Activated T-helper 1 cell treated with anti-CD3 and anti-CD28 coated beads, Interleukin-2, amount 50 U/mL, for 16 hours (primary cell): ENCODE measurements at places on chromosomes 5 and 9.

- no peak for DNase-seq
Observed at GRCh38 chr9:135087489-135087792, at the start of gene OLFM1. Gene OLFM1 (plus strand): TSS chr9:135087668. CDS start chr9:135087990, 322 bp downstream.

DNA sequence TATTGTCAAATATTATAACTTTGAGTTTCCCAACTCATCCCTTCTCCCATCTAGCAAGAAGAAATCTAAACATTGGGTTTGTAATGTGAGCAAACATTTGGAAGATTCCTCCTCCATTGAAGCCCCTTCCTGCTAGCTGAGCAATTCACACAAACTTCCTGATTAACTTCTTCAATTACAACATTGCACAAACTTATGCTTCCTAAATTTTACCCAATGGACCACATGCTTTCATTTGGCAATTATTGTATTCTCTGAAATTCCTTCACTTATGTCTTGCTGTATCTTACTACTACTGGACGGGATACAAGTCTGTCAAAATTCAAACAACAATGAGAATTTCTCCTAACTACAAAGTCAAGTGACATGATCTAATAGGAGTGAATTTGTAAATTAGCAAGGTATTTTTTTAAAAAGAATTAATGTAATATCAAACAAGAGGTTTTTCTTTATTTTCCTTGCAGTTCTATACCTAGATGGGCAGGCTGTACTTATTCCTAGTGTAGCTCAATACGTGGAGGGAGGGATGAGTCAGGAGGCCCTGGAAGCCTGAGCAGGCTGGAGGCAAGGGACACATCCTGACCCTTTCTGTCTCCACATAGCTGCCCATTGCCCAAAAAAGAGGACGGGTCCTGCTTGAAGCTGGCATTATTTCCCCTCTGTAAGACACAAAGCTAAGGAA lies 11.8 kb upstream of the IFNW1 start:
- no peak for DNase-seq

- no peak for DNase-seq
Observed at GRCh38 chr5:14551211-14551610, 30.4 kb upstream of the OTULINL start.

GRCh38 chr9:2086116-2086515 lies 71.0 kb downstream of the SMARCA2 start:
- DNase-seq: no peak

GRCh38 chr9:126758916-126759585 lies 45.8 kb upstream of the ZBTB43 start:
- no peak for DNase-seq

GRCh38 chr5:108637134-108637533 lies 110.6 kb upstream of the FER start:
- no peak for DNase-seq

DNA sequence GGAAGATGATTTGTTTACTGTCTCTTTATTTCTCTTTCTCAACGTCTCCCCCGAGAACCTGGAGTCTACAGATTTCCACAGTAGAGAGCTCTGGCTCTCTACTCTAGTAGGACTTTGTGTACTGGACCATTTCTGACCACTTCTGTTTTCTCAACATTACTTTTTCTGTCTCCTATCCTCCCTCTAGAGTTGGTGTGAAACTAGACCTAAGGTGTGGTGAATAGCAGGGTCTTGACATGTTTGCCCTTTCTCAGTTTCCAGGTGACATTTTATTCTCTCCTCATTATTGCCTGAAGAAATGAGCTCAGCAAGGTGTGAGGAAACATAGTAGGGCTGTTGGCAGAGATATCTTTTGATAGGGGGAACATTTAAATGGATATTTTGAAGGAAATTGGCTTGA lies 62.1 kb upstream of the IL6ST start:
- no peak for DNase-seq

GRCh38 chr9:83588256-83588655 lies 34.7 kb upstream of the IDNK start:
- DNase-seq: no peak

- no peak for DNase-seq
Observed at GRCh38 chr5:131814990-131815389, 18.2 kb upstream of the FNIP1 start.

GRCh38 chr5:74361406-74362358 lies 278.8 kb downstream of the ENC1 start:
- DNase-seq: no peak

DNA sequence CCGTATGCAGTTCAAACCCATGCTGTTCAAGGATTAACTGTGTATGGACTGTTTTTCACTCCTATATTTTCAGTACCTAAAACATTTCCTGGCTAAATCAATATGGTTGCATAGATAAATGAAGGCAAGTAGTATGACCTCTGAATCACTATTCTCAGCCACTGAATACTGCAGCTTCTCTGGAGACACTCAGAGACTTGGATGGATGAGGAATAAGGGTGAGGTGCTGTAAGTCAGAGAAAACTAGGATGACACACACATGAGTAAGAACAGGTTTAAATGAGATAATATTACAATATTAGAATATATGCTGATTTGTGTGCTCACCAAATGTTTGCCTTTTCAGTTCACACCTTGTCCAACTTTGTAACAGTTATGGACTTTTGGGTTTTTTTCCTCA lies 26.0 kb upstream of the ANXA1 start:
- no peak for DNase-seq

GRCh38 chr9:112754578-112754977 lies 4.0 kb downstream of the SNX30 start:
- no peak for DNase-seq

GRCh38 chr9:74942801-74943200 lies 9.9 kb downstream of the C9orf40 start:
- DNase-seq: no peak

DNA sequence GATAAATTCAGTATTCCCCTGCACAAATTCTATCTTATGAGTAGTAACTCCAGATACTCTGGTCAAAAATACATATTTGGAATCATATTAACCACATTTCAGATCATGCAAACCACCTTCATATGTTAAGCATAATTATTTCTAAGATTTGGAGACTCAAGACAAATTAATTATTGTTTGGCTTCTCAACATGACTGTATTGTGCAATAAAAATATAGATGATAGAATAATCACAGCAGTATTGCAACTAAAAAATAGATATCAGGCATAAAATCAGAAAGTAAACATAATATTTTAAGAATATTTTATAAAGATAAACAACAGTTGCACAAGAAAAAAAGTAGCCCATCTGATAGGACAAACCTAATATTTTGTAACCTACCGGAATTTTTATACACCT lies 1767.6 kb upstream of the NUDT12 start:
- DNase-seq: no peak

DNA sequence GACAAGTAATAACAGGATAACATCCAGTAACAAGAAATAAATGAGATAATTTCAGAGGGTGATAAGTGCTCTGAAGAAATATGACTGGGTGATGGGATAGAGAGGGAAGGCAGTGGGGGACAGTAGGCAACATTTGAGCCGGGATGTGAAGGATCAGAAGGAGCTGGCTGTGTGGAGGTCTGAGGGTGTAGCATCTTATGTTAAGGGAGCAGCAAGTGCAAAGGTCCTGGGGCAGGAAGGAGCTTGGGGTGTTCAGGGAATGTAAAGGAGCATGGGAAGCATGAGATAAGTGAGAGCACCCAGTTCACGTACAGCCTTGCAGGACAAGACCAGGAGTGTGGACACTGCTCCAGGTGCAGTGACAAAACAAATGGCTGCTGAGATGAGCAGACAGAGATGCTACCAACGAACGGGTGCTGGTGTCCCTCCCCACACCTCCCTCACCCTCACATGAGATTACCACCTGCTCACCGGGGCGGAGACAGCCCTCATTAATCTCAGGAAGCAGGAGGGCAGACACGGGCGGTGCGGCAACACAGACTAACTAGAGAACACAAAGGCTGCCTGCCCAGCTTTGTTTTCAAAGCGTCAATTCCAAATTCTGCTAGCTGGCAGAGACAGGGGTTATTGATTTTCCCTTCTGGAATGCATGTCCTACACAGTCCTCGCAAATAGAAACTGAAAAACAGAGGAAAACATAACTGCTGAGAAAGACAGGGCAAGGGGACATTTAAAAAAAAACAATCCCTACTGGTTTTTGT lies 298.1 kb upstream of the PANK3 start:
- no peak for DNase-seq

GRCh38 chr5:137269274-137269673 lies 229.9 kb downstream of the SPOCK1 start:
- no peak for DNase-seq

- DNase-seq: no peak
Observed at GRCh38 chr5:145752947-145753346, 82.2 kb downstream of the PRELID2 start.

GRCh38 chr5:173327948-173328843 lies at the start of gene STC2:
Gene STC2 (minus strand): TSS chr5:173328414. CDS start chr5:173328193, 221 bp downstream.
- no peak for DNase-seq

- no peak for DNase-seq
Observed at GRCh38 chr5:77015938-77016569, 14.2 kb upstream of the AGGF1 start.

DNA sequence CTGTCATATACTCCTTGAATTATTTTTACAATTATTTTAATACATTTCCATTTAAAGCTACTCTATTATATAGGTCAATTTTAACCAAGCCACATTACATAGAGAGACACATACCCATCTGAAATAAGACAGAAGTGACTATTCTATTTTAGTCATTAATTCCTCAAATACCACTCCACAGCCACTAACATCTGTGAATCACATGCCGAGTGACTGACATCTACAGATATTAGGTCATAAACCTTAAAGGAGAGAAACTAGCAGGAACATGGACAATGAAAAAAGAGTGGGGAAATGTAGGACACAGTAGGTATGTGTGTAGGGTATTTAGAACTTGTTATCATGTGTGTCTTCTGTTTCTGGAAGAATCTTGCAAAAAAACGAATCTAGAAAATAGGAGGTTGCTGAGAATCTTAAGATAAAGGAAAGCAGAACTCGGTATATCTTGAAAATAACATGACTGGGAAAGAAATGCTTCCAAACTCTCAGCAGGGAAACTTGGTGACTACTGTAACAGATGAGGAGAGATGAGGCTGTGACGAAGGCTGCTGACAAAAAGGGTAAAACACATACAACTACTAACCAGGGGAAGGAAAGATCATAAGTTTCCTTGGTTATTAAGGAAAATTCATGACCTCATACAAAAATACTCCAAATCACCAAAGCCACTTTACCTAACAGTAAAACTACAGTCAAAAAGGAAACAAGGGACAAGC lies 84.6 kb downstream of the PLPP1 start:
- DNase-seq: no peak

GRCh38 chr5:2675548-2675947 lies 75.9 kb downstream of the IRX2 start:
- DNase-seq: no peak

DNA sequence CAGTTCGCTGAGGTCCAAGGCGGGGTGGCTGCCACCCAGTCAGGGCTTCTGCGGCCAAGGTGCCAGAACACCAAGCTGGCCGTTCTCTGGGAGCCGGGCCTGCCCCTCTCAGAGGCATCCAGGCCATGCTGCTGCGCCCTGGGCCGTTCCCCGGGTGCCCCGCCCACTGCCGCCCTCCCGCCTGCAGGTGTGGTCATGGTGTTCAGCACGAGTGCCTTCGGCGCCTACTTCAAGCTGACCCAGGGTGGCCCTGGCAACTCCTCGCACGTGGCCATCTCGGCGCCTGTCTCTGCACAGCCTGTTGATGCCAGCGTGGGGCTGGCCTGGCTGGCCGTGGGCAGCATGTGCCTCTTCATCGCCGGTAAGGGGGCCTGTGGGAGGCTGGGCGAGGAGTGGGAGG lies 7.7 kb downstream of the SLC2A8 start:
- DNase-seq: no peak

DNA sequence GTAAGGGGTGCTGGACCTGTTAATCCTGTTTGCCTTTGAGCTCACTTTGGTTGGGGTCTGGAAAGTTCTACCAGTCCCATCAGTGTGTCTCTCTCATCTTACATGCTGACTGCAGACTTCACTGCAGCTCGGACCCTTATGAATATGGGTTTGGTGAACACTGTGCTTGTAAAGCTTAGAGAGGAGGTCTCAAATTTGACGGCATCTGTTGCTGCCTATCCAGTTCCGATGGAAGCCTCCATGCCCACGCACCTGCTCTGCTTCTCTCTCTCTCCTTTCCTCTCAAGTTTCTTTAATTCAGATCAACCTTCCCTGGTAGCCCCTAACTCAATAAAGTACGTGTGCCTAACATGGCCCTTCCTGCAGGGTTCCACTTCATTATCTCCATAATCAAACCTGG lies 217.9 kb downstream of the HSPA4 start:
- no peak for DNase-seq

DNA sequence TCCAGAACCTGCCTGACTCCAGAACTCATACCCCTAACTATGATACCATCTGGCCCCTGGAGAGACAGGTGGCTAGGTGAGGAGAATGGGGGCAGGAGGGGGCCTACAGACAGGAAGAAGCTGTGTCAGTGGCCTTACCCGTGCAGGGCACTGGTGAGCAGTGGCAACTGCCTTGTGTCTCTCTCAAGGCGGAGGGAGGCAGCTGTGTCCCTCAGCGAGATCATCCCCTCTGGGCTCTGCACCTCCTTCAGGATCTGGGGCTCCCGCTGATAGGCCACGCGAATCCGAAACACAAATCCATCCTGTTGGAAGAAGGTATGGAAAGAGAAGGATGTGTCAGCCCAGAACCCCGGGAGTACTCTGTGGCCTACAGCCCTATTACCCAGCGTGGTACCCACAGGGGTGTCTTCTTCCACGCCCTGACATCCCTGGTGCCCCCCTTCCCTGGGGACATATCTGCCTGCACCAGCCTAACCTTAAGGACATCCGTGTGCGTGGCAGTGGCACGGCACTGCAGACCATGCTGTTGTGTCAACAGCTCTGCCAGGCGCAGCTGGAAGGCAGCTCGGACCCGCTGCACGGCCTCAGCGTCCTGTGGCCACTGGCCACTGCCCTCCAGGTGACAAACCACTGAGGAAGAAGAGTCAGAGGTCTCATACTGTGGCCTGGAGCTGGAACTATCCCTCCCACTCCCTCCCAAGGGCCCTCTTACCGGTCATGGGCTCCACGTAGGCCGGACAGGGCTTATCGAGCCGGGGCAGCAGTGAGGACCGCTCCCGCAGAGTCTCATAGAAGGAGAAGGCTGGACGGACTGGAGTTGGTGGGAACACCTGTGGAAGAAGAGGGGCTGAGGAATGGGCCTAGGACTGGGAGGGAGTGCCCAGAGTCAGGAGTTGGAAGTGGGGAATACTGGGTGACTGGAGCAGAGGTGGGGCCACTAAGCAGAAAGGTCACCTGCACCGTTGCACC lies 7.8 kb downstream of the NOL6 start:
- DNase-seq: no peak
